T-helper 9 cell (primary cell): ENCODE measurements at places on chromosomes 13 and 19.

GRCh38 chr13:107373551-107373950 is 805.6 kb upstream of the ARGLU1 start:
- DNase-seq = no peak

DNA sequence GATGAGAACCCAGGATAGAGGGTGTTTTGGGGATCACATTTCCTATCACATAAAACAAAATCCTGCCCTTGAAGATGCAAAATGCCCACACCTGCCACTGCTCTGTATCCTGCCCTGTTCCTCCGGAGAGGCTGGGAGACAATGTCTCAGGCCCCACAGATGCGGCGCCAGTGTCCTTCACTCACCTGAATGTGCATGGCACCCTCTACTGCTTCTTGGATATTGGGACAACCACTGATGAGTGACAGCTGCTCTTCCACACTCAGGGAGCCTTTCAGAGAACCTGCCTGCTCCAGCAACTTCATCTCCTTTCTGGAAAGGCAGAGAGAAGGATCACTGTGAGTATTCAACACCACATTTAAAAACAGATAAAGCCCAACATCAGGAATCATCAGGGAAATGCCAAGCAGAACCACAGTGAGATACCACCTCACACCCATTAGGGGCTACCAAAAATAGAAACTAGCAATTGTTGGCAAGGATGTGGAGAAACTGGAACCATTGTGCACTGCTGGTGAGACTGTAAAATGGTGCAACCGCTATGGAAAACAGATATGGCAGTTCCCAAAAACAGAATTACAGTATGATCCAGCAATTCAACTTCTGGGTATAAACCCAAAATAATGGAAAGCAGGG is 36.4 kb downstream of the CRYL1 start:
- peak; percentile 28 for DNase-seq

GRCh38 chr13:94053986-94054593 is 425.4 kb downstream of the DCT start:
- DNase-seq = no peak

DNA sequence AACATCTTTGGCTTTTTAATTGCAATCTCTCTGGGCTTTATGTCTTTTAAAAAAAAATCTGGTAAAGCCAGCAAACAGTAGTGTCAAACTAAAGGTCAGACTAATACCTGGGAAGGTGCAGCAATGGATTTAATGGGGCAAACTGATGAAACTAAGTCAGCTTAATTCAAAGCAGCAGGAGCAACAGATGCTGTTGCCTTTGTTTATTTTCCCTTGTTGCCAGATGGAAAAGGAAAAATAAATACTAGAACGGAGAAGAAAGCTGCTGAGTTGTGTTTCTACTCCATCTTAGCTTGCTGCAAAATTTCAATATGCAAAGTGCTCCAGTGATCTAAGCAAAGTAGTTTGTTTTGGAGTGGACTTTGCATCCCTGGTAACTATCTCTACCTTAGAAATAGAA is 1097.8 kb downstream of the PCDH17 start:
- DNase-seq = no peak
